ENCODE measurements at places on chromosomes 7 and 10.

DNA sequence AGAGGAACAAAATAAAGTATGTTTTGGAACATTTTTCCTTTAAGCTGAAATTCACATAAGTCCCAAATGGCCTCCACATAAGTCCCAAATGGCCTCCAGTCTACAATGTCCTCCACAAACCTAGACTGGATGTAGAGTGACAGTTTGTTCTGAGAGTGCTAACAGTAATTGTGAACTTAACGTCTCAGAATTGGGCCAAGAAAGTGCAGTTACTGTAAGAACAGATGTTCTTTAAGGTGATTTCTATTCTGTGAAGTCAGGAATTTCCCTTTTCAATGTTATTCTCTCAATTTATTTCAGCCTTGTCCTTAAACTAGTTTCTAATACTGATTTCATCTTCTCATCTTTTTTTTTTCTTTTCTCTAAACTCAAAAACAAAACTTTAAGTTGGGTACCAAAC, 188.7 kb upstream of the SEMA3E start:
- no peak for DNase-seq

DNA sequence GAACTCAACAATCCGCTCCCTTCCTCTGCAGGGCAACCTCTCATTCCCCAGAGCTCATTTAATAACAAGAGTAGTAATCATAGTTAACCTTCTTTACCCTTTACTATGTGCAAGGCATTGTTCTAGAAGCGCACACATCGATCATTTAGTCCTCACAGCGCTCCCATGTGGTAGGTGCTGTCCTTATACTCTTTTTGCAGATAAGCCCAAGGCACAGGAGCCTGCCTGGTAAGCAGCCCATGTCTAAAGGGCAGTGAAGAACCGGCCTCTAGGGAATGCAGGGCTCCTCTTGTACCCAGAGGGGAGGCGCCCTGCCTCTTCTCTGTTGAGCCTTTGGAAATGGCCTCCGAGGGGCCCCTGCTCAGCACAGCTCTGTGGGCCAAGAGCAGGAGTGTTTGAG, 14.3 kb downstream of the CHST3 start:
- no peak for DNase-seq

- no peak for DNase-seq
These were observed 585.6 kb downstream of the SUGCT start for GRCh38 chr7:40720416-40720815.

DNA sequence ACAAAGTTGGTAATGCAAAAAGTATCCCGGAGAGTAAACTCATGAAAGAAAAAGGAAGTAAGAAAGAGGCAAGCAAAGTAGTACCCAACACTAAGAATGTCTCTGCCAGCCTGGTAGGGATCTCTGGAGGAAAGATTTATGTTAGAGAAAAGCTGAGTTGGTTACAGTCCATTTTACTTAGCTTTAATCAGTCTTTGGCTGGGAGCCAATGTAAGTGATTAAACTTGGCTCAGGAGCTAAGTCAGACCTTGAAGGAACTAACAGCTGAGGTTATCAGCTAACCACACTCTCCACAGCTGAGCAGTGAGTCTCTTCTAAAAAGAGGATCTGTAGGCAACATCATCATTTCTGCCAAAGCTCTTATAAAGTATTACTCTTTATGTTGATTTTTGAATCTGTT, 148.0 kb downstream of the ANKRD7 start:
- DNase-seq, result peak; percentile 22

DNA sequence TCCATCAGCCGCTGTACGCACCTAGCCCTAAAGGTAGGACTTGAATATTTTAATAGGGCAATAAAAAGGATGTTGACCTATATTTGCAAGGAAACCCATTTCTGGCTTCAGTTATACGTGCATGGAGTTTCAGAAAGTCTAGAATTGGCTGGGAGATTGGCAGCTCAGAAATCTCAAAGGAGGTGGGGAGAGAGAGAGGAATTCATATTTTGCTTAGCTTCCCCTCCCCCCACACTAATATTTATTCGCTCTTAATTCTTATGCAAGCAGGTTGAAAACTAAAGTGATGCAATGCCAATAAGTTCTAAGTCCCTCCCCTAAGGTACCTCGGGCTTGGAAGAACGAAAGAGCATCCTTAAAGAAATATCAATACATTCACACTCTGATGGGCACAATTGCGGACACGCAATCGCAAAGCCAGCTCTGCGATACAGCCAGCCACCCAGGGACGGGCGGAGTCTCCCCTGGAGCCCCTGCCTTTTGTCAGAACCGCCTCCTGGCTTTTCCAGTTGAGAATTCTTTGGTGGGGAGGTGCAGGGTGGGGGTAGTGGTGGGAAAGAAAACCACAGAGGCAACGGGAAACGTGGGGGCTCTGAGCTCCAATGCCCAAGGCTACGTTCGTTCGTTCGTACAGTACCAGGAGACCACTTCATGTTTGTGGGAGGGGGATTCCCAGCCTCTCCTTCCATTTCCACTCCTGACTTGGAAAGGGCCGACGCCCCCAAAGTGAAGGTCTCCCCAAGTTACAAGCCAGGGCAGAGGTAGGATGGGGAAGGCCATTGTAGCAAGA, 1.3 kb downstream of the SHH start:
- peak; percentile 8 for DNase-seq

GRCh38 chr7:27247452-27248426, 5.1 kb downstream of the EVX1 start:
- DNase-seq, result no peak

- DNase-seq, result no peak
These were observed 52.6 kb downstream of the TRUB1 start for GRCh38 chr10:114990586-114990985.

GRCh38 chr7:158763454-158764033, 58.9 kb upstream of the NCAPG2 start:
- DNase-seq, result no peak

DNA sequence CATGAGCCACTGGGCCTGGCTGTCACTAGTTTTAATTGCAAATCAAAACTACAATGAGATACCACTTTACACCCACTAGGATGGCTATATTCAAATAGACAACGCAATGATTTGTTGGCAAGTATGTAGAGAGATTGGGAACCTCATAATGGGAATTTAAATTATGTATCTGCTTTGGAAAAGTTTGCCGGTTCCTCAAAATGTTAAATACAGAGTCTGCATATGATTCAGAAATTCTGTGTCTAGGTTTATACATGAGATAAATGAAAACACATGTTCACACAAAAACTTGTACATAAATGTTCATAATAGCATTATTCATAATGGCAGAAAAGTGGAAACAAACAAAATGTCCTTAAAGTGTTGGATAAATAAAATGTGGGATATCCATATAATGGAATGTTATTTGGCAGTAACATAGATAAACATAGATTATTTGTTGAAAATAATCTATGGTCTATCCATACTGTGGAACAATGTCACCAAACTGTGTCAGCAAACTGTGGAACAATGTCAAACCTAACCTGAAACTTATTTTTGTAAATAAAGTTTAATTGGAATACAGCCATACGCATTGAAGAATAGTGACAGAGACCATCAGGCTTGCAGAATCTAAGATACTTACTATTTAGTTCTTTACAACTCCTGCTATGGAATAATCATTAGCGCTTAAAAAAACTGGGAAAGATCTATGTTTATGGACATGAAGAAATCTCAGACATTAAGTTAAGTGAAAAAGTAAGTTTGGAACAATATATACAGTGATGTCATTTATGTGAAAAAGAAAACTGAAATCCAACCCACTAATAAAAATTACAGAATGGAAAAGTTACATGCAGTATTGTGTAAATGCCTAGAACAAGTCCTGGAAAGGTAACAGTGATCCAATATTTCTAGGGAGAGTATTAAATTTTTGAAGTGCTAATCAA, 70.9 kb downstream of the CCDC7 start:
- no peak for DNase-seq

- DNase-seq, result no peak
These were observed 21.5 kb downstream of the AKR1C8 start for GRCh38 chr10:5163487-5163886.

GRCh38 chr7:41033500-41033899, 669.4 kb downstream of the INHBA start:
- no peak for DNase-seq

- DNase-seq, result peak; percentile 30
These were observed 3.1 kb upstream of the CAPZA2 start for GRCh38 chr7:116859323-116859722.

- DNase-seq, result no peak
These were observed 126.3 kb downstream of the CALCR start for GRCh38 chr7:93448176-93448575.

DNA sequence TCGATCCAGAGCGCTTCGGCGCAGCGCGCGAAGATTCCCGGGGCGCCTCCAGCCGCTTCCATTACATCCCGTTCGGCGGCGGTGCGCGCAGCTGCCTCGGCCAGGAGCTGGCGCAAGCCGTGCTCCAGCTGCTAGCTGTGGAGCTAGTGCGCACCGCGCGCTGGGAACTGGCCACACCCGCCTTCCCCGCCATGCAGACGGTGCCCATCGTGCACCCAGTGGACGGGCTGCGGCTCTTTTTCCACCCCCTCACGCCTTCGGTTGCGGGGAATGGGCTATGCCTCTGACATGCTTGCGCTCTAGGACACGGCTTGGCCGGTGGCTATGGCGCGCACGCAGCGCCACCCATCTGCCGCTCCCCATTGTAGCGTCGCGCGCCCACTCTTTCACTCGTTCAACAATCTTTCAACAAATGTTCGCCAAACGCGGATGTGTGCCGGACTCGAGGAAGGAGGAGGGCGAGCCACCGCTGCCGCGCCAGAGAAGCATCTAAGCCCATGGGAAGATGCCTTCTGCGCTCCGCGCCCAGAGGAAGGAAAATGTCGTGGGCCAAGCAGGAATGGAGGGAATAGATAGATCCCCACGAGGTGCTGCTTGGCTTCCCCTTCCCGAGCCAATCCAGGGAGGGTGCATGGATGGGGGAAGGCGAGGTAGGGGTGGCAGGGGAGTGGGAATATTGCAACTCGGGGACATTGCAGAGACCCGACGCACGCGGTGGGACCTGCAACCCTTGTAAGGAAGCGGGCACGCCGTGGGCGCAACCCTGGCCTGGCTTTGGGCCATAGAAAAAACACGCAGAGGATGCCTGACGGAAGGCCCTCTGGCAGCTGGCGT, 5.1 kb upstream of the CYP26A1 start:
- DNase-seq, result no peak

DNA sequence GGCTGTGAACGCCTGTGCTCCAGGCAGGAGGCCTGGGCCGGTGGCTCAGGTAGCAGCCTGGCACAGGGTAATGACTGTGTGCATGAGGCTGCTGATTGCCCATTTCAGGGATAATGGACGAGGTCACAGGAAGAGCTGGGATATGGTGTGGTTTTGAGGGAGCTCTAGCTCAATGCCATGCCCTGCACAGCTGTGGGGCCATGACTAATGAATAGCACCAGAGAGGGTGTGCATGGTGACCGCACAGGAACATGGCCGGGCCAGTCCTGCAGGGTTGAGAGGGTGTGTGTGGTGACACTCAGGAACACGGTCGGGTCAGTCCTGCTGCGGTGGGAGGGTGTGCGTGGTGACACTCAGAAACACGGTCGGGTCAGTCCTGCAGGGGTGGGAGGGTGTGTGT, 21.8 kb downstream of the NKX6-2 start:
- no peak for DNase-seq

DNA sequence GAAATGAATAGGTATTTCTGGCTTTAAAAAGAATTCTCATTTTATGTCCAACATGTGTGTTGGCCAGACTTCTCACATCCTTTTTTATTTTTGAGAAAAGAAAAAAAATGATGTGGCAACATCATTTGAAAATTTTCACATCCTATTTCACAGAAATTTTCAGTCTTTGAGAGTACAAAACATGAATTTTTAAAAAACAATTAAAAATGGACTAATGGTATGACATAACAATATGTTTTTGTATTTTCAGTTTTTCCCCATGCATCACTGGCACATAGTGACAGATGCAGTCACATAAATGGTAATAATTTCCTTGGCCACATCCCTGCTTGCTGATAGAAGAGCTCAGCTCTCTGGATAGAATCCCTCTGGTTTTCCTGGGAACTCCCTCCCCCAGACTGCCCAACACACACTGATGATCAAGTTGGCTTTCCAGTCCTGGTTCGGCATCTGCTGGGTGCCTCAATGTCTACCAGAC, 188.5 kb upstream of the AGR3 start:
- no peak for DNase-seq

DNA sequence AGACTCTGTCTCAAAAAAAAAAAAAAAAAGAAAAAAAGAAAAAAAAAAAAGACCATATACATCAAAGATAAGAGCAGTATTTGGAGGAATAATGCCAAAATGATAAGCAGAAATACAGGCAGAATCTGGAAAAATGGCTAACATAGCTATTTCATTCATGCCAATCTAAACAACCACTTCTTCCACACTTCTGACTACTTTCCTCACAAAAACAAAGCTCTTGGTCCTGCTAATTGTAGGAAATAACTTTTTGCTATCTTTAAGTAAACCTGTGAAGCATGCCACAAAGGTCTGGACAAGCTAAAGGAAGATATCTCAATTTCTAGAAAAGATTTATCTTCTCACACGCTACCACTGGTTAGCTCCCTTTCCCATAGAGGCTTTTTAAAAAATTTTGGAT, 30.4 kb downstream of the MICU1 start:
- DNase-seq, result no peak

DNA sequence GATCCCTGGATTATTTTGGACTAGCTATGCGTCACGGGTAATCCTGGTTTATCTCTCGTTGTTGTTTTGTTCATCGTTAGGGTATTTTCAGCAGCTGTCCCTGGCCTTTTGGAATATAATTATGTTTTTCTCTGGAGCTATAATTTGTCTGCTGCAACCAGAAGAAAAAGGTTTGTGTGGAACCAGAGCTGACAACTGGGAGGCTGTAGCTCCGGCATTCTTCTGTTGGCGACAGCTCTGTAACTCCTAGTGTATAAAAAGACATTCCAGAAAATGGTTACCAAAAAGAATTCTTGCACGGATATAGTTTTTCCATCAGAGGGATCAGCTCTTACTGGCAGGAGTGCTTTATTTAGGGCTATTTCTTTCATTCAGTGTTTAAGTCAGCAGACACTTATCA, 130.9 kb upstream of the PRR15 start:
- no peak for DNase-seq

GRCh38 chr10:43068136-43068395, 8.8 kb upstream of the RET start:
- no peak for DNase-seq

DNA sequence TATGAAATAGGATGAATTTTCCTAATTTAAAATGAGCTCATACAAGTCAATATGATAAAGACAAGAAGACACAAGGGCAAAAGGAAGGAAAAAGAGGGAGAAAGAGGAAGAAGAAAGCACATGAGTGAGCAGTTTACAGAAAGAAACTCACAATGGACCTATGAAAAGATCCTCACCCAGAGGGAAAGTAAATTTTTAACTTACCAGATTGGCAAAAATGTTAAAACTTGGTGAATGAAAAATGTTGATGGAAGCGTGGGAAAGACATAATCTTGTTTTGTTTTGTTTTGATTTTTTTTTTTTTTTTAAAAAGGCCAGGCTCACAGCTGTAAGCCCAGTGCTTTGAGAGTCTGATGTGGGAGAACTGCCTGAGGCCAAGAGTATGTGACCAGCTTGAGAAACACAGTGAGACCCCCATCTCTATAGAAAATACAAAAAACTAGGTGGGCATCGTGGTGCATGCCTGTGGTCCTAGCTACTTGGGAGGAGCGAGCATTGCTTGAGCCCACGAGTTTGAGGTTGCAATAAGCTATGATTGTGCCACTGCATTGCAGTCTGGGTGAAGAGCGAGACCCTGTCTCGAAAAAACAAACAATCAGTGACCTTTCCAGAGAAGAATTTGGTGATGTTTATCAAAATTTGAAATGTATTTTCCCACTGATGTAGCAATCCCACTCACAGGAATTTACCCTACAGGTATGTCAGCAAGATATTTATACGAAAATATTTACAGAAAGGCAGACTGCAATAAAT, 152.9 kb upstream of the ASAH2 start:
- no peak for DNase-seq

All from kidney glomerular epithelial cell (primary cell).